ENCODE measurements at places on chromosomes 6 and 20.

DNA sequence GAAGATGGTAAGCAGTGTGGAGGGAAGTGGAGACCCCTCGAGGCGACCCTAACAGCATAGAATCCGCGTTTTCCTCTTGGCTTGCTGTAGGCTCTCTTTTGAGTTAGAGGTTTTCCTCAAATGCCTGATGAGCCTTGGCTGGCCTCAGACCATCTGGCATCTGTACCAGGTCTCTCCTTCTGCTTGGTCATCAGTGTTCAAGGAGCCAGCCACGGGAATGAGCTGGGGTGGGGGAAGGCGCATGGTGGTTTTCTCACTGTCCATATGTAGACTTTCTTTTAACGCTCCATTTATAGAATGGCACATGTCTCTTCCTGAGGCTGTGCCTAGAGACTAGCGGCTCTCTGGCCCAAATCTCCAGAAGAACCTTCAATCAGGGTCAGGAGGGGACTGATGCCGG lies 8.1 kb upstream of the GUCA1A start:
- DNase-seq: no peak

DNA sequence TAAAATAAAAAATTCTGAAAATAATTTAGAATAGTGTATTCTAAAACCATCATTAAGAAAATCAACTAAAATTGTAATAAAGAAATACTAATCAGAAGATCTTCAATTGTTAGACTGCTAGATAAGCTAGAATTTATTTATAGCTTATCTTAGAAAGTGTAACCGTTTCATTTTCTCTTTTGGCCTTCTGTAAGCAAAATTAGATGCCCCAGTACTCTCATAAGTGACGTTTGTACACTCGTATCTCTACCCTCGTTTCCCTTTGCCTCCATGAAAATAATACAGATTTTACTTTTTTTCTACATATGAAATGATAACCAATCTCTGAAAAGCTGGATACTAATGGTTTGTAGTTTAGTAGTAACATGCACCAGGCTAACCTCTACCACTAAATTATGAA lies 19.8 kb downstream of the DSE start:
- no peak for DNase-seq

DNA sequence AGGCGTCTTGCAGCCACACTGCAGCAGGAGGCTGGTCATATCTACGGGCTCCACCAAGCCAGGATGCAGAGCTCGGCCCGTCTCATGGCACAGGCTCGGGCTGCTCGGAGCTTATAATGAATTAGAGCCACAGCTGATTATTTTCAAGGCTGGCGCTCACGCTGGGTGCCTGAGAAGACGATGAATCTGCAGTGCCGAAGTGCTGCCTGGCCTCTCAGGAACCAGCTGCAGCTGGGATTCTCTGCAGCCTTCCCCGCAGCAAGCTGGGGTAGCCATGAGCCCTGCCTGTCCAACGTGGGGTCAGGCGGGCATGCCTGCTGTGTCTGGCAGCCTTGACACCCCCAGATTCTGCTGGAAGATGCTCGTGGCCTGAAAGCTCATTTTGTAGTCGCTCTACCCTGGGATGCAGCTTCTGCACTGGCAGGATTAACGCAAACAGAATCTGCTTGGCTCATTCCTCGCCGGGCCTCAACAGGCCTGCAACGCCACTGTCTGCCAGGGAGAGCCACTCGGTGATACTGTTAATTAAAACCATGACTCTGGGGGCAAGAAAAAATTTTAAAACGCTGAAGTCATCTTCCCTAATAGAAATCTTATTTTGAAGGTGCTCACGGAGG lies 104.3 kb downstream of the CDH26 start:
- no peak for DNase-seq

DNA sequence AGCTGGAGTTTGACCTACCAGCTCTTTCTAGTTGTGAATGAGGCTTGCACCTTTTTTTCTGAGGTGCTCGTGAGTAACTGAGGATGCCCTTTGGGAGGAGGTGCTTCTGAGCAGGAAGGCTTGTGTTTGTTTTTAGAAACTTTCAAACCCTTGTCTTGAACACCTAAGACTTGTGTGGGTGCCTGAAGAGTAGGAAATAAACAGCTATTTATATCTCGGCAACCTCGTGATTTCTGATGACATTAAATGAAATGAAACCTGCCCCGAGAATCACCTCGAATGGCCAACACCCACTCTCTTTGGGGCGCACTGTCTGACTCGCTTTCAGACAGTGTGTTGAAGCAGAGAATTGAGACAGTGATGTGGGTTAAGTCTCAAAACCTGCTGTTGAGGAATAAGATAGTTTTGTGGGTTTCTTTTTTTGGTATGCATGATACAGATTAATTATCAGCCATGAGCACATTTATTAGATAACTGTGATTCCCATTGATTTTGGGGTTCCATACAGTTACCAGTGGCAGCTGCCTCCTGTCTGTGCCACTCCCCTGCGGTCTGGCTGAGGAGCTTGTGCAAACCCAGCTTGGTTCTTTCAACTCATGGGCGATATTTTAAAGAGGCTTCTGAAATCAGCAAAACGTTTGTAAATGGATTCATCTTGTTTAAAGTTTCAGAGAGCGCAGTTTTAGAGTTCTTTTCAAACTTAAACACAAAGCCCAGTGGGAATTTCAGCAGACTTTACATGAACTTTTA lies 8.4 kb downstream of the IRF4 start:
- DNase-seq: no peak

DNA sequence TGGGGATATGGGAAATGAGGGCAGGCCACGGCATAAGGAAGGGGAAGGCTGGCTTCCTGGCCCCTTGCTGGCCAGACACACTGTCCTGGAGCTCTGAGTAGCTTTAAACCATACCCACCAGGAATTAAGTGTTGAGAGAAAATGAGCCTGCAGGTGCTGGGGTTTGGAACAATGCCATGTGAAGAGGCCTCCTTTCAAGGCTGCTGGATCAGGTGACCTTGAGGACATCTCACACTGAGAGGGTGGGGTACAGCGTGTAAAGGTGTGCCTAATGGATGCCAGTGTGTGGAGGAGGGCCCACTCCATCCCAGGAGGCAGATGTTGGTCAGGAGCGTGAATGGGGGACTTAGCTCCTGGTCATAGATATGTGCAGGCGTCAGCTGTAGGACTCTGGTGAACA lies 74.8 kb upstream of the MLN start:
- no peak for DNase-seq
